Glutamatergic neuron (in vitro differentiated cells): ENCODE measurements at places on chromosomes 12 and 14. TPM values are rescaled to one million over a fixed set of nuclear protein-coding genes. Genes with fewer than 3 reads are reported as not detected.

The IRF2BPL gene
- total RNA-seq: 23.3 TPM

The OAS1 gene
- not detected for total RNA-seq

The ASB2 gene
- total RNA-seq: 16.6 TPM

The HCAR2 gene
- total RNA-seq: not detected

The VRTN gene
- 0.15 TPM for total RNA-seq

The CBLN3 gene
- 0.51 TPM for total RNA-seq
